ENCODE measurements at places on chromosomes 6 and 20.

DNA sequence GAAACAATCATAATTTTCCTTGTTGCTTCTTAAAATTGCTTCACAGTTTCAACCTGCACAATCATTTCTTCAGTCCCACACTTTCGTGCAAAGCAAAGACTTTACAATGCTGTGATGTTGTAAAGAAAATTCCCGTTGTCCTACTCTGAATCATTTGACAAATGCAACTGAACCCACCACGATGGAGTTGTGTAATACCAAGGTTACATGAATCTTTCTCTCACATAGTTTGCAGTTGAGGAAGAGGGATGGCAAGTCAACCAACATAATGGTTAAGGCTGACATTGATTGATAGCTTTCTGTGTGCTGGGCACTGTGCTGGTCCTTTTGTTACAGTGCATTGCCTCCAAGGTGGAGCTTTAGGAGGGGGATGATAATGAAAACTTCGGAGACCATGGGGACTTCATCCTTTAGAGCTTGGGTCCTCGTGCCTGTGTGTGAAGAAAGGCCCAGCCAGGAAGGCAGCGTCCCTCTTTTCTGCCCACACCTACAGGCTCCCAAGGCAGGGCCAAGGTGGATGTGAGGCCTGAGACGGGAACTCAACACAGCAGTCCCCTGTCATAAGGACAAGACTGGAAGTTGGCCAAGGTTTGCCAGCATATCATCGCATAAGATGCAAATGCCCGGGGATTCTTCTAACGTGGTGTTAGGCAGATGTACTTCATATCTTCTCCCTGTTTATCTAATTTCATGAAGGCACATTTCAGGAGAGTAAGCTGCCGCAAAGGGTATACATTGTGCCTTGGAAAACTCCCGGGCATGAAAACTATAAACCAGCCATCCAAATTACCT lies 96.9 kb downstream of the LY86 start:
- DNase-seq, result no peak

GRCh38 chr6:158793432-158793831 lies 25.7 kb downstream of the EZR start:
- DNase-seq, result no peak

DNA sequence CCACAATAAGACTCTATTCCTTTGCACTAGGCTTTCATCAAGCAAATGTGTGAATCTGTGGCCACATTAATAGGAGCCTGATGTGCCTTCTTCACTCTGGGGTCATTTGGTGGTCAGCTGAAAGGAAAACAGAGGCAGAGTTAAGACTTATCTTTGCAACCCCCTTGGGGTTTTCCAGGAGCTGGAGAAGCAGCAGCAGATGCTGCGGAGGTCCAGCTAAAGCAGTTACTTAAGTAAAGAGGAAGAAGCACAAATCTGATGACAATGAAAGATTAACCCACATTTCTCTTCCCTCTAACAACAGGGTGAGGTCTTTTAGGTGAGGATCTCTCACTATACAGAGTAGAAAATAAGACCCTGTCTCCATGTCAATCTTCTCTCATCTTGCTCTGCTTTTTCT lies 45.4 kb upstream of the QKI start:
- no peak for DNase-seq

DNA sequence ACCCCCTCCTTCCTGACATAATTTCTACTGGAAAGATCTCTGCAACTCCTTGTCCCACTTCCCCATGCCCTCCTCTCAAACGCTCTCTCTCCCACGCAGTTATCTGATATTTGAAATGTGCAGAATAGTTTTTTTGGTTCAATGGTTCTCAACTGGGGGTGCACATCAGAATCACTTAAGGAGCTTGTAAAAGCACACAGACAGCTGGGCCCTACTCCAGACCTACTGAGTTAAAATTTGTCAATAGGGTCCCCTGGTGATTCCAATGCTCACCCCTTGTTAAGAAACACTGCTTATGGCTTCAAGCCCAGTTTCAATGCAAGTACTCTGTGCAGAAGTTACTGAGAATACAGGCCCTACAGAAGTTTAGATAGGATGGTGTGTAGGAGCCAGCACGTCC lies 45.2 kb upstream of the KCNK16 start:
- DNase-seq, result no peak

GRCh38 chr6:156028335-156029131 lies 572.9 kb upstream of the NOX3 start:
- DNase-seq, result no peak

DNA sequence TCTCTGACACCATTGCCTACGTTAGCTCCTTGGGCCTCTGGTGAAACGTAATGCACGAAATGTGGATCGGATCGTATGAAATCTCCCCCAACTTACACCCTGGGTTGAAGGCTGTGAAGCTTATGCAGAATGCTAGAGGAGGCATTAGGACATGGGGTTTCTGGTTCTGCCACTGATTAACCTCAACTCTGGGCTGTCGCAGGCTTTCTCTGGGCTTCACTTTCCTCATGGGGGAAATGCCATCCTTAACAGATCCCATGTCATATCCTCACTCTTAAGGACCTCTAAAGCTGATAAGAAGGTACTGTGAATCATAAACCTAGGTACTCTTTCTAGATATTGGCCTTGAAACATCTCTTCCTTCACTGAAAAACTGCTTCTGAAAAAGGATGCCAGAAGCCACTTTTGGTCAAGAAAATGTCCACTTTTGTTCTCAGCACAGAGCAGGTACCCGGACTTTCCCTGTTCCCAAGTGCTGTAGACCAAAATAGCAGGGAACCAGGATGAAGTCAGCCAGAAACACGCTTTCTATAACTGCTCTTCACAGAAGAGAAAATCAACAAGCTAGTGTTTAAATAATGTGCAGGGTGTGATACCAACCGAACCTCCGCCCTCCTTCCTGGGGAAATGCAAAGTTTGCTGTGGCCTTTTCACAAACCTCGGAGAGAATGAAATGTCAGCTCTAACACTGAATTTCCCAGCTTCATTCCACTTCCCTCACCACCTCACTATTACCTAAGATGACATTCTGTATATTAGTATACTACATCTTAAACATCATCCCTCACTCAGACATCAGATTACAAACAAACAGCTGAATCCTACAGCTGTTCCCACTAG lies 118.9 kb downstream of the BACH2 start:
- DNase-seq, result no peak

GRCh38 chr20:23018432-23018831 lies 16.7 kb upstream of the SSTR4 start:
- no peak for DNase-seq

DNA sequence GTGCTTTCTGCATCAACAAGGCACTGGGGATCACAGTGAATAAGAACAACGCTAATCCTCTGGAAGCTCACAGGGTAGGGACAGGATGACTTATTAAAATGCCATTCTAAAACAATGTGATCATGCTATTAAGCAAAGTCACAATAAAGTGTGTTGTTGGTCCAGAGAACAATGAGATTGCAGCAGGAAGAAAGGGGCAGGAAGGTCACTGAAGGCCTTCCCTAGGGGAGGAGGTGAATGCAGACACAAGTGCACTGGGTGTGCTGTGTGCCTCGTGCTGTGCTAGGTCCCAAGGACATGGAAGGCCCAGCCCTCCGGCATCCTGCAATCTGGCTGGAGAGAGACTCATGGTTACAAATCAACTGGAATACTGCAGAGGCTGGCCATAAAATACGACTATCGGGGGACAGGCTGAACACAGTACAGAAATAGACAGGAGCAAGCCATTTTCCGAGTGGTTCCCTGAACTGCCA lies 55.7 kb downstream of the LYRM4 start:
- no peak for DNase-seq

DNA sequence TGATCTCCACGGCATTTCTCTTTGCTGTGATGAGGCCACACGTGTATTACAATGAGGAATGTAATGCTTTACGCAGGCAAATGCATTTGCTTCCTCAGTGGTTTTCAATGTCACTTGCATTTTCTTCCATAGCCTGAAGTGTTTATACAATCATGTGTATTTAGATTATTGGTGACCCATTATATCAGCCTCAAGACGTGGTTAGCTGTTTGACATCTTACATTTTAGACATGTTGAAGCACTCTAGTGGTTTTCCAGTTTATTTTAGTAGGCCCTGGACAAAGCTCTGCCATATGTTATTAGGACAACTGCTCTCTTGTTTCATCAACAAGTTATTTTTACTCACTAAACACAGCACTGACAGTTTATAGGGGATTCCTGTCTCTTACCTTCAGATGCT lies 200.4 kb downstream of the UTRN start:
- DNase-seq, result no peak

DNA sequence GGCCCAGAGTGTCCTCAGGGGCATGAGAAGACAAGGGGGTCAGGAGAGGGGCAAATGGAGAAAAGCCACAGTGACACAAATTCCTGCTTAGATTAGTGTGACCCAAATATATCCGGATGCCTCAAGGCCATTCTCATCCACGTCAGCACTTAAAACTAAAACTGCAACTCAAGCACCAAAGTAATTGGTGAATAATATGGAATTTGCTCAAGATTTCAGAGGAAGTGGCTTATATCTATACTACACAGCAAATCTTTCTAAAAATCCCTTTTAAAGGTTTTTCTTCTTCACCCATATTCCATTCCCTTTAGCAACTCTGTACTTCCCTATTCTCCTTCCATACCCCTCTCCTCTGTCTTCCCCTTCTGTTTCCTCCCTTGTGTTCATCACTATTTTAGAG lies 15.2 kb downstream of the DEF6 start:
- DNase-seq, result no peak

DNA sequence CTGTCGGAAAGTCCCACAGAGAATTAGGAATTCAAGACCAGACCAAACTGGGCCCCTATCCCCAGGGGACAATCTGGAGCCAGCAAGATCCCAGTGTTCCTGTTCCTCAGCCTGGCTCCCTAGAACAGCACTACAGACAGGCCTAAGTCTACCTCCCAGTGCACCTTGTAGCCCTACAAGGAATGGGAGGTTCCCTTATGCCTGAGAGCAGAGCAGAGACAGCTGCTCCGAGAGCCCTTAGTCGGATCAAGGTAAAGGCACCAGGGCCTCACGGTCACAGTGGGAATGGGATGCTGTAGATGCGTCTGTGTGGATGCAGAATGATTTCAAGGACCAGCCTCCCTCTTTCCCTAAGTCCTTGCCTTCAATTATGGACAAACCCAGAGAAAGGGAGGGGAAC lies 204.5 kb upstream of the STXBP5 start:
- no peak for DNase-seq

GRCh38 chr20:17140894-17141293 lies 85.9 kb upstream of the PCSK2 start:
- DNase-seq, result no peak

DNA sequence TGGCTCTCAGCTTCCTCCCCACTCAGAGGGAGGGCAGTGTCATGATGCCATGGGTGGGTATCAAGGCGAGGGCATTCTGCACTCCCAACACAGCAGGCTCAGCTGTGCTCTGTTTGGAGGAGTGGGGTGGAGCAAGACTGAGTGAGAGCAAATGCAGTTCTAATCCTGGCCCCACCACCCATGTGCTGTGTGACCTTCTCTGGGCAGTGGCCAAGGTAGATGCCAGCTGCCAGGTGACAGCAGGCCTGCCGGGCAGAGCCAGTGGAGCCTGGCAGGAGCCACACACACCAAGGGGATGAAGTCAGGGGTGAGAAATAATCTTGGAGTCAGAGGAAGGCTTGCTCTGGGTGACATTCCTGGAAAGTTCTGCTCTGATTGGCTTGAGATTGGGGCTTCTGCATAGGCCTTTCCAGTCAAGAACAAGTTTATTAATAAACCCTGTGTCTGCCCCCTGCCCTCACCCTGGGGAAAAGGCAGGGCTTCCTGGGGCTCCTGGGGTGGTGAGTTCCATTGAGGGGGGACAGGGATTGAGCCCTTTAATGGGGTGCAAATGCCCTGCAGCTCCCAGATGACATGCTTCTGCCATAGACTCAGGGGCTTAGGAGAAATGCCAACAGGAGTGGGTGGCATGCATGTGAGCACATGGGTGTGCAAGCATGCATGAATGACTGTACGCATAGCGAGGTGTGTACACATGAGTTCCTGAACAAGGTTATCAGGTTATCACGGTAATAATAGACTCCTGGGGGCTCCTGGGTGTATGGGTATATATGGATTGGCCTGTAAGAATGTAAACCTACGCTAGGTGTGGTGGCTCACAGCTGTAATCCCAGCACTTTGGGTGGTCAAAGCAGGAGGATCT lies 134.2 kb downstream of the MRPL14 start:
- DNase-seq, result no peak

DNA sequence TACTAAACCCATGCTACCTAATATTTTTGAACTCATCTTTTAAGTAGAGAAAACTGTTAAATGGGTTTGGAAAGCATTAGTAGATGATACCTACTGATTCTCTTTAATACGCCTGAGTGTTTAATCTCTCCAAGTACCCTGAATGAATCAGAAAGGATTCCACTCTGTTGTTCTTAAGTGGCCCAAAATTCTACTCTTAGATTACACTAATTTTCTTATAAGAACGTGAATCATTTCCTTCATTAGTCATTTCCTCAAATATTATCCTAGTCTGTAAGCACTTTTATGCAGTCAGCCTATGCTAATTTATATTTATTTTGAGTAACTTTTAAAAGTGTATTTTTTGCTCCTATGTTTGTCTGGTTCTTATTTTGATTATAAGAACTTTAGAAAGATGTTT lies 380.0 kb downstream of the BTBD9 start:
- DNase-seq, result no peak

DNA sequence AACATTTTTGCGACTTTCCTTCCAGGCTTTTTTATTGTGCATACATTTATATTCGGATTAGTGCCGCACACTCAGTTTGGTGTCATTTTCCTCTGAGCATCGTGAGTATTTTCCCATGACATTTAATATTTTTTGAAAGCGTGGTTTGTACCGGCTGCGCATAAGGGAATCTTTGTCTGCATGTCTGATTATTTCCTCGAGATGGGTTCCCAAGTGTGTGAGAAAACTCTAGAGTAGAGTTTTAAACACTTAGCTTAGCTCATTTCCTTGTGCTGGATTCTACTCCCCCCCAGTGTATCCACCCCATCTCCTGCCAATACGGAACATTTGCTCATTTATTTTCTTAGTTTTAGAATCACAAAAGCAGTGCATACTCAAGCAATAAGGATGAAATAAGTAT lies 94.3 kb downstream of the CDC5L start:
- DNase-seq, result no peak

DNA sequence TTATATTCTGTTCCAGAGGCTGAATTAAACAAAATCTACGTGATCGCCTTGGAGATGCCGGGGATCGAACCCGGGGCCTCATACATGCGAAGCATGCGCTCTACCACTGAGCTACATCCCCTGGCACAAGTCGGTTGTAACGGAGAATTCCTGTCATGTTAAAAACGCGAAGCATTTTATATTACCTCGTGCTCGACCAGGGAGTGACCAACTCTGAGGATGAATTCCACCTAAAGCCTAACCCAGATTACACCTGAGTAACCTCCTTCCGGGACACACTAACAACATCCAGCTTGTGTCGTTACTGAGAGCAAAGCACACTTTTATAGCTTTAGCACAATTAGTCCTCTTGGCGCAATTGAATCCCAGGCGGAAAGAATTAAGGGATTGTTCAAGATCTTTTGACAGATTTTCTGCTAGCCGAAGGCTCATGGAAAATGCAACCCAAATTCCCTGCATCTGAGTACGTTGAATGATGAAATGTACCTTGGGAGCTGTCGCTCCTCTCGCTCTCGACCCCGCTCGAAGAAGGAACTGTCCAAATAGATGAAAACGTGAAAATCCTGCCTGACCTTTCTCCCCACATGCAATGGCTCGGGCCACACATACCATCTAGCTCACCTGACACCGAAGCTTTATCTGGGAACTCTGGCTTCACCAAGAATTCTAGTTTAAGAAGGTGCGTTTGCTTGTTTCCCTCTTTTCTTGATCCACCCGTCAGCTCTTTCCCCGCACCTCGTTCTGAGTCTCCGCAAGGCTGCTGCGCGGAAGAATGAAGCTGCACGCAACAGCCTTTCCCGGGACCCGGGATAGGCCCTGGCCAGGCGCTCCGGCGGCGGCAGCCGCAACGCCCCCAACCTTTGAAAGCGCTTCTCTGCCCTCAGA lies 148.3 kb downstream of the GPX5 start:
- no peak for DNase-seq

Measured in stimulated activated CD4-positive, alpha-beta T cell treated with anti-CD3 and anti-CD28 coated beads, TNF-alpha, amount 100 ng/mL, for 1 hour (primary cell).